PC-3 (cell line): ENCODE measurements at places on chromosomes 7 and 10.

- DNase-seq: no peak
Measured at GRCh38 chr10:133418289-133418993, 6.0 kb downstream of the SPRN start.

- no peak for DNase-seq
Measured at GRCh38 chr10:130656582-130657133, 520.5 kb downstream of the GLRX3 start.

DNA sequence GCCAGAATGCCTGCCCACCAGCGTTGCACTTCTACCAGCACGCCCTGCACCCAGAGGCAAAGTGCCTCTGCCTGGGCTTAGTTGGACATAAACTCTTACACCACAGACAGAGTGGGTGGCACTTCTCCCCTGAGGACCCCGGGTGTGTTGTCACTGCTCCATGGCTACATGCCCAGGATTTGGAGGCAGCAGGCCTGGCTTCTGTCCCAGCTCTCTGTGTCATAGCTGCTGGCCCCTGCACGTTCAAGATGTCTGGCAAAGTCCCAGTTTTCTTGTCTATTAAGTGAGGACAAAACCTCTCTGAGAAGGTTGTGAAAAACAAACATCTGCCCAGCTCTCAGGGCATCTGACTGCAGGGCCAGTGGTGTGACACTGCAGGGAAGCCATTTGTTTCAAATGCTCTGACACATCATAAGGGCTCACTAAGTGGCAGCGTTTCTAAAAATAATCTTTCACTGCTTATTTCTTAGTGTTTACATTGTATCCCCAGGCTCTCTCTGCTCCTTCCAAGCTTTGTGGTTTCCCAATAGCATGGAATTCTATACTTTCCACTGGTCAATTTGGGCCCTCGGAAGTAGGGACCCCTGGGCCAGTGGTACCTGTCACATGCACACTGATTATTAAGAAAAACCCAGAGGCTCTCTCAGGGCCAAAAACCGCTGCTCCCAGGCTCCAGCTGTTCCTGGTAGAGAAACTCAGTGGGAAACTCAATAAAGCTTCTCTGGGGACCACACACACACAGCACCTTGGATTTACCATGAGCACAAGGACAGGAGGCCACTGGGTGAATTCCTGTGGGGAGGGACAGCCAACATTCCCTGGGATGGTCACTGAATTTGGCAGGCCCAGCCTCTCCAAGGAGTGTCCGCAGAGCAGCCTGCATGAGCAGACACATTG lies 86.2 kb upstream of the ANLN start:
- peak; percentile 98 for DNase-seq

DNA sequence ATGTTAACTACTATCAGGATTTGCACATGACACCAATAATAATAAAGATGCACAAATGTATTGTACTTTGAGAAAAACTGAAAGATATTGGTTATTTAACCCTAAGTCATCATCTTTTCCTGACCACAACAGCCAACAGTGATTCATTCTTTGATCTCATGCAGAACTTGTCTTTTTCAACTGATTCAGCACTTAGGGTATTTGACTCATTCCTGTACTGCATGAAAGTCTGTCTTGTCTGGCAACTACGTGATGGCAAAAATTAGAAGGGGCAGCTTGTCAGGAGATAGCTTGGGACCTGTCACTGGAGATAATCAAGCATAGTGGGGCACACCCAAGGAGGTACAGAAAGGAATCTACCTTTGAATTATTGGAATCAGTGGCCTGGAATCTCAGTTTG lies 77.8 kb upstream of the LRRC17 start:
- peak; percentile 81 for DNase-seq

DNA sequence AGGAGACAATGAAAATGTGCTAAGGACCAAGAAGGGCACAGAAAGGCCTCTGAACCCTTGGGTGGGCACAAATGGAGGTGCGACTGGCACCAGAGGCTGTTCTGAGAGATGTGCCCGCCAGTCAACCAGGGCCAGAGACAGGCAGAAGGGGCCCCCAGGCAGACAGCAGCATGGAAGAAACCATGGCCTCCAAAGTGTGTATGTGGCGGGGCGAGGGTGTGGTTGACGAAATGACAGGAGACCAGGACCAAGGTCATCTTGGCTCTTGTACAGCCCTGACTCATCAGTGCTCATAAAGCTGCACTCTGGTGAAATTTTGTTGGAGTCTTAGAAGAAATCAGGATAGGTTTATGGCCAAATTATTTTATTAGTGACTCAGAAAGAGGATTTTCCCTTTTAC lies 4.0 kb upstream of the MRPS24 start:
- peak; percentile 96 for DNase-seq

GRCh38 chr7:135790371-135790977 lies 41.9 kb upstream of the FAM180A start:
- no peak for DNase-seq

DNA sequence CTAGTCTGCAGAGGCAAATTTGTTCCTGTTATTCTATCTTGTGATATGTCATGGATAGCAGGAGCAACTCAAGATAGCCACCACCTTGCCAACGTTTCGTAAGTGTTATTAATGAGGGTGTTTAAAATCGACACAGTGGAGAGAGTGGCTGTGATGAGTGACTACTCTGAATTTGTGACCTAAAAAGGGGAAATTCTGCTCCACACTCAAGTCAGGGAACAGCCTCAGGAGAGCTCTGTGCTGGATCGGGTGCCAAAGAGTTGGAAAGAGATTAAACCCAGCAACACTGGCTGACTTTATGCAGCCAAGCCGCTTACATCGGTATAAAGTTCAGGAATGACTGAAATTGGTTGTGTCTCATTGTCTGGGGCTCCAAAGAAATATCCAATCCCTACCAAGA lies 9.5 kb downstream of the TACC2 start:
- DNase-seq: no peak

- DNase-seq: no peak
Measured at GRCh38 chr10:78182841-78183240, 149.2 kb downstream of the RPS24 start.

DNA sequence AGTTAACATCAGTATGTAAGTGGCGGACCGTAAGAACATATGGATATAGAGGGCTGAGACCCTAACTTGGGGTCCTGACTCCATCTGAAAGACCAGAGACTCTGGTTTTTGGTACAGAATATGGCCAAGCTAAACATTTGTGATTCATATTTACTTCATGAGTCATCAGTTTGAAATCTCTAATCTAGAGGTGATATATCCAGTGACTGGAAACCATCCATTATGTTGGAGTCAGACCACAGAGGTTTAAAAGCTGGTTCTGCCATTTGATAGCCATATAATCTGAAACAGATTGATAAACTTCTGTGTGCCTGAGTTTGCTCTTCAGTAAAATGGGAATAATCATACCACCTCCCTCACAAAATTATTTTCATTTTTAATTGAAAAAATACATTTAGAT lies 505.3 kb downstream of the SORCS3 start:
- DNase-seq: peak; percentile 14

- no peak for DNase-seq
Measured at GRCh38 chr7:156079156-156079555, 266.9 kb upstream of the SHH start.

- DNase-seq: no peak
Measured at GRCh38 chr7:37448011-37448635, 541 bp downstream of the ELMO1 start.

DNA sequence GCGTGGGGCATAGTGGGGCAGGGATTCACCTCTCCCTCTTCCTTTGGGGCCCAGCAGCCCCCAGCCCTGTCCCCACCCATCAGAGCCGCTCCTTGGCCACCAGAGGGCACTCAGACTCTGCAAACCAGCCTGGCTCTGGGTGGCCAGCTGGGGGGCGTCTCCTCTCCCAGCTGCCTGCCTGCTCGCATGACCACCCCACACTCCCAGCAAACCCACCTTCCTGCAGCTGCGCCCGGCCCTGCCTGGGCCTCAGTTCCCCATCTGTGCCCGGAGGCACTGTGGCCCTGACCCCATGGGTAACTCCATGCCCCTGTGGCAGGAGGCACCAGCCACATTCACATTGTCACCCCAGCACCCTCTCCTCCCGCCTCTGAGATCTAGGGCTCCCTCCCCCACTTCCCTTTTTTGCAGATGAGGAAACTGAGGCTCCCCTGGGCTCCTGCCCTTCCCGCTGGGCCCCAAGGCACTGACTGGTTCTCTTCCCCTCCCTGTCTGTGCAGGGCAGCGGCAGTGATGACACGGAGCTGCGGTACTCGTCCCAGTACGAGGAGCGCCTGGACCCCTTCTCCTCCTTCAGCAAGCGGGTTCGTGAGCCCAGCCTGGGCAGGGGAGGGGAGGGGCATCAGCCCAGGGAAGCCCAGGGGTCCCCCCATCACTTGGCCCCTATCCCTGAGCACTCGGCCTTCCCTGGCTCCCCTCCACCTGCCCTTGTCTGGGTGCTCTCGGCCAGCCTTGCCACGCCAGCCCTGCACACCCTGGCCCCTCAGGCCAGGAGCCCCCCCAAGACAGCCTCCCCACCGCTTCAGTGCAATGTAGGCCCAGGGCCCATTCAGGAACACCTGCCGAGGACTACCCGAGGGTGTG lies 6.9 kb upstream of the SH2B2 start:
- peak; percentile 56 for DNase-seq

DNA sequence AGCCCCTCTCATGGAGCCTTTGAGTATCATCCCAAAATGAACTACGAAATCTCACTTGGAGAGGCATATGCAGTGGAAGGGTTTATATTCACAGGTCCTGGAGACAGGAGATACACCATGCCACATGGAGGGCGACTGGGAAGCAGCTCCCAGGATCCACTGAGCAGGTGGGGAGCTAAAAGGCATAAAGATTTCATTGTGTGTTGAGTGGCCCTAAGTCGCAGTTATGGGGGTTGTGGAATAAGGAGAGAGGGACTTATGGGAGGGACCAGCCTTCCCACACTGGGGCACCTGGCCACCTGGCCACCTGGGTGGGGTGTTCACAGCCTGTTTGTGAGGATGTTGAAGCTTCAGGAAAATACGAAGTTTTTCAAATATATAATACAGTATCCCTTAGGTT lies 37.0 kb upstream of the CHST3 start:
- no peak for DNase-seq

- DNase-seq: no peak
Measured at GRCh38 chr7:35255443-35256255, 1.7 kb upstream of the TBX20 start.

- DNase-seq: no peak
Measured at GRCh38 chr7:22481726-22482125, 18.3 kb downstream of the STEAP1B start.

DNA sequence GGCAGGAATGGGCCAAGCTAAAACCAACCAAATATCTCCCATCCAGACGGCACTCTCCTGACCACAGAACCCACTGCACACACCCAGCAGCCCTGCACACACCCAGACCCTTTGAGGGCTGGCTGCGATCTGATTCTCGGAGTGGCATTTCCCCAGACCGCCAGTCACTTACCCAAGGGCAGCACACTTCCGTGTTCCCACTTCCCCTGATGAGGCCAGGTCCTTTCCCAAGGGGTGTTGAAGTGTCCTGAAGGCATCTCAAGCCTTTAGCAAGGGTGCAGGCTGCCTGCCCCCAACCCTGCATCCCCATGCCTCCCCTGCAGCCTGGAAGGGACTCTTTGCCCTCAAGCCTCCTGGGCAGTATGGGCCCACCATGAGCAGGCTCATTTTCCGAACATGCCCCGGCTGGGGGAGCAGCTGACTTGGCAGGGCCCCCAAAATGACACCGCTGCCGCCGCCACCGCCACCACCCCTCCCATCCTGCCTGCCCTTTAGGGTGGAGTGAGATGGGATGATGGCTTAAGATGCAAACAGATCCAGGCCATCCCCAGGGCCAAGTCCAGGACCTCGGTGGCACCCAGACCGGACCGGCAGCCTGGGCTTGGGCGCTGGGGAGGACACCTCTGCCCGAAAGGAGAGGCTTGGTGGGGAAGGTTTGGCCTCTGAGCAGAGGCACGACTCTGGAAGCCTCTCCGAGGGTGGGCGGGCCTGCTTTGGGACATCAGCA lies 159.8 kb downstream of the NRF1 start:
- no peak for DNase-seq
